ENCODE measurements at places on chromosomes 2 and 18.

GRCh38 chr2:85605406-85606115, 3.1 kb upstream of the TMEM150A start:
- no peak for DNase-seq

DNA sequence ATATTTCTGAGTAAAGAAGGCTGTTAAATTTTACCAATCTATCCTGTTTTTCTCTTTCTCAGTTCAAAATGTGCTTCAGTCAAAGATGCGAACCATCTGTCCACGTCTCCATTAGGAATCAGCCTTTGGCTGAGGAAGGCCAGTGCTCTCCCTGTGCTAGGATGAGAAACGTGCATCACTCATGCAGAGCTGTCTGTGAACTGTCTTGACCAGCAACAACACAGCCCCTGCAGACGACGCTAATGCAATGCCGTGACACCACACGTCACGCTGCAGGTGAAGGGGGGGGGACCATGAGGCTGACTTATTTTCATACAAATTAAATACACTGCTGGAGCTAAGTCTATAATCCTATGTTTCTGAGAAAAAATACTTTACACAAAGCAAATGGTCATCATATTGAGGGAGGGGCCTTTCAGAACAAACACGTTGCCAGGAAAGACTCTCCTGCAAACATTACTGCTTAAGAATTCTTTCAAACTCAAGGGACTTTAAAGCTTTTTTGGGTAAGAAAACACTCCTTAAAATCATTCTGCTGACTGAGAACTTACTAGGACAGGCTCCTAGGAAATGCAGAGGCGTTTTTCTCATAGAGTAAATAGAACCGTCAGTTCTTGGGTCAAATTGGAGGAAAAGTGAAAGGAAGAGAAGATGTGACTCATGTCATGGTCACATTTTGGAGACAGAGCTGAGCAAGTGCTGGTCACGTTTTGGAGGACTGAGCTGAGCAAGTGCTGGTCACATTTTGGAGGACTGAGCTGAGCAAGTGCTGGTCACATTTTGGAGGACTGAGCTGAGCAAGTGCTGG, 97.0 kb downstream of the MBP start:
- DNase-seq: no peak

DNA sequence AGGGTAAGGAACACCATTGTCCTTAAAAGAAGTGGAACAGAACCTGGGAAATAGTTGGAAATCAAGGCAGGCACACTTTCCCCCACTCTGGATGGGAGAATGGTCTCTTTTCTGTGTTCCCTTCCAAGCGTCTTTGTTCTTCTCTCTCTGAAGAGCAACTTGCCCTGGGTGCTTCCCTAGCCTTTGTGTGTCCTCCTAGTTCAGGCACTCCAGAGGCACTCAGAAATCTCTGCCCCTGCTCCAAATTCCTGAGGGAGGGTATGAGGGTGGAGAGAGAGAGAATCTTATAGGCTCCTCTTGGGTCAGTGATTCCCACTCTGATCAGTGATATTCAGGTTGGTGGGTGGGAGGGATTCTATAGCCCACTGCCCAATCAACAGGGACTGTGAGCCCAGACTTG, 8.8 kb upstream of the SIX2 start:
- no peak for DNase-seq

- no peak for DNase-seq
Measured at GRCh38 chr2:27627963-27628766, 647 bp downstream of the CCDC121 start.

GRCh38 chr2:74025971-74026612, 41.4 kb downstream of the TET3 start:
- DNase-seq: no peak

GRCh38 chr18:42969366-42969765, 146.1 kb downstream of the RIT2 start:
- no peak for DNase-seq
